ENCODE measurements at places on chromosomes 2 and 18.
A peak's percentile ranks its signal among the peaks of the same experiment; 100 is the strongest.

- DNase-seq: no peak
These were observed 8.6 kb upstream of the FAHD2A start for GRCh38 chr2:95393901-95394300.

DNA sequence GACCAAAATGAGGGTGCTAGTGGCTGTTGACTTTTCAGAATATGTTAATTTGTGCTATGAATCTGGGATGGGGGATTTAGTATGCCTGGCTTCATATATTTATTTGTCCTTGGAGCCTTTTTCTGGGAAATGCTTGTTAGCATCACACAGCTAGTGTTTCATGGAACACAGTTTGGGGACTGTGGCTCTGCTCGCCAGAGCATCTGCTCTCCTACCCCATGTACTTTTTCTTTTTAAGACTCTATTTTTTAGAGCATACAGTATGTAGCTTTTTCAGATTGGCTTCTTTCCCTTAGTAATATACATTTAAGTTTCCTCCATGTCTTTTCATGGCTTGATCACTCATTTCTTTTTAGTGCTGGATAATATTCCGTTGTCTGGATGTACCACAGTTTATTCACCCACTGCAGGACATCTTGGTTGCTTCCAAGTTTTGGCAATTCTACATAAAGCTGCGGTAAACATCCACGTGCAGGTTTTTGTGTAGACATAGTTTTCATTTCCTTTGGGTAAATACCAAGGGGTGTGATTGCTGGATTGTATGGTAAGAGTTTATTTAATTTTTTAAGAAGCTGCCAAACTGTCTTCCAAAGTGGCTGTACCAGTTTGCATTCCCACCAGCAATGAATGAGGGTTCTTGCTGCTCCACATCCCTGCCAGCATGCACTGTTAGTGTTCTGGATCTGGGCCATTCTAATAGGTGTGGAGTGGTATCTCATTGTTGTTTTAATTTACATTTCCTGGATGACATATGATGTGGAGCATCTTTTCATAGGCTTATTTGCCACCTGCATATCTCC is 44.1 kb downstream of the EFR3B start:
- DNase-seq: no peak

GRCh38 chr2:143525402-143525860 is 396.2 kb downstream of the ARHGAP15 start:
- no peak for DNase-seq

GRCh38 chr18:22260208-22260820 is 90.9 kb downstream of the GATA6 start:
- peak; percentile 43 for DNase-seq

- DNase-seq: no peak
These were observed 1.0 kb downstream of the SPP2 start for GRCh38 chr2:234051374-234052070.

- DNase-seq: no peak
These were observed 6.7 kb upstream of the TNP1 start for GRCh38 chr2:216866515-216867095.

DNA sequence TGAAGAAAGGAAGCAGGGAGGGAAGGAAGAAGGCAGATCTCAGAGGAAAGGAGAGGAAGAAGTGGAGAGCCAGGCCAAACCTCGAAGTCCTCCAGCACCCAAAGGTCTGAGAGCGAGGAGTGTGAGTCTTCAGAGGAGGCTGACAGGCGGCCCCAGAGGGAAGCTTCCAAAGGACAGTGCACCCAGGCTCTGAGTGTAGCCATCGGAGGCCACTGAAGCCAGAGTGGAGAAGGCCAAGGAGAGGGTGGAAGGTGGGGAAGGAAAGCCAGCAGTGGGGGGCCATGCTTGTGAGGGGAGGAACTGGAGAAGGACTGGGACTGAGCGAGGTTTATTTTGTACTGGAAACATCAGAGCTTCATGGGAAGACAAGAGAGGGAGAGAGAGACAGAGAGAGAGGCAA is 6.0 kb downstream of the ATP6V1B1 start:
- no peak for DNase-seq

GRCh38 chr18:10332452-10332851 is 122.0 kb upstream of the APCDD1 start:
- DNase-seq: no peak

GRCh38 chr2:108446703-108447102 is 2.3 kb upstream of the GCC2 start:
- DNase-seq: no peak

DNA sequence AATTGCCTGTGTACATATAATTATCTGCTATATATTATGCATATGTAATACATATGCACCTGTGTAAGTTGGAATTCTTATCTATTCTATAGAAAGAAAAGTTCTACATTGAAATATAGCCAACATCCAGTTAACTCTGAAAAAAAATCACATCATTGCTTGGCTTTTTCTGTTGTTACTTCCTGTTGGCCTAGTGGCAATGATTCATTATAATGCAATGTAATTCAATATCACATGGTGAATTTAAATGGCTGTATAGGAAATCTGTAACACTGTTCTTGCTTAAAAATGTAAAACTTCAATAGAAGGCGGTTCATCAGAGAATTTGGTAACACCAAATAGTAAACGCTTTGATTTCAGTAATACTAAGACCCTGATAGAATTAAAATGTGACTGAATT is 44.5 kb upstream of the MAP4K3 start:
- DNase-seq: no peak

GRCh38 chr18:54742659-54743604 is 85.3 kb upstream of the RAB27B start:
- no peak for DNase-seq

GRCh38 chr2:114089636-114090319 is 199.9 kb downstream of the ACTR3 start:
- no peak for DNase-seq

- no peak for DNase-seq
These were observed 45.5 kb upstream of the TNFRSF11A start for GRCh38 chr18:62279561-62279960.

- DNase-seq: no peak
These were observed 70.2 kb downstream of the HRH4 start for GRCh38 chr18:24530630-24531111.

DNA sequence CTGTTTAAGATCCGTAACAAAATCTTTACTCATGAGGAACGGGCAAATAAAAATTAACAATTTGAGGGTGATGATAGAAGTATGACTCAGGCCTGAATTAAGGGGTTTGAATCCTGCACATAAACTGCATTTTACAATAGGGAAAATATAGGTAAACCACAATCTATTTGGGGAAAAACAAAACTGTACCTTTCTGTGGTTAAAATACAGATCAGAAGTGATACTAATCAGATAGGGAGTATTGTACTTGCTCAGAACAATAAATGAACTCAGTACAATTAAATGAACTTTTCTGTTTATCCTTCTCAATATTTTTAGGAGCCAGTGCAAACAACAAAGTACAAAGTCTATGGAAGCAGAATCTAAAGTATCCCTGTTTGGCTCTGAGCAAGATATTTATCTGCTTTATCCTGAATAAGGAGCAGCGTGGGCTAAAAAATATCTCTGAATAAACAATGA is 287.3 kb downstream of the ZNF385B start:
- no peak for DNase-seq

GRCh38 chr2:239951825-239952224 is 73.3 kb downstream of the NDUFA10 start:
- no peak for DNase-seq

- no peak for DNase-seq
These were observed 119.2 kb downstream of the KCNF1 start for GRCh38 chr2:11030909-11031308.

- DNase-seq: no peak
These were observed 57.5 kb downstream of the TANK start for GRCh38 chr2:161217597-161218185.

DNA sequence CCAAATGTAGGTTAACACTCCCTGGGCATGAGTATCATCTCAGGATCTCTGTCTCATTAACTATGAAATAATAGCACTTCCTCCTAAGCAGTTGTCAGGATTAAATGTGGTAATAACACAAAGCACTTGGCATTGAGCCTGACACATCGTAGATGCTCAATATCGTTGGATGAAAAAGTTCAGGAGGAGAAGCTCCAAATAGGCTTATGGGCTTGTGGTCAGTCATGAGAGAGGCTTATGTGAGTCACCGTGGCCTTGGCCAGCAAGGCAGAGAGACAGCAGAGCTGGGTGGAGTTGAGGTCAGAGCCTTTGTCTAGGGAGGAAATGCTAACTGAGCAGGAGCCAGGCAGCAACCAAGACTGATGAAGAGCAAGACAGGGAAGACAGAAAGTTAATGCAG is 68.3 kb upstream of the PPM1B start:
- no peak for DNase-seq

DNA sequence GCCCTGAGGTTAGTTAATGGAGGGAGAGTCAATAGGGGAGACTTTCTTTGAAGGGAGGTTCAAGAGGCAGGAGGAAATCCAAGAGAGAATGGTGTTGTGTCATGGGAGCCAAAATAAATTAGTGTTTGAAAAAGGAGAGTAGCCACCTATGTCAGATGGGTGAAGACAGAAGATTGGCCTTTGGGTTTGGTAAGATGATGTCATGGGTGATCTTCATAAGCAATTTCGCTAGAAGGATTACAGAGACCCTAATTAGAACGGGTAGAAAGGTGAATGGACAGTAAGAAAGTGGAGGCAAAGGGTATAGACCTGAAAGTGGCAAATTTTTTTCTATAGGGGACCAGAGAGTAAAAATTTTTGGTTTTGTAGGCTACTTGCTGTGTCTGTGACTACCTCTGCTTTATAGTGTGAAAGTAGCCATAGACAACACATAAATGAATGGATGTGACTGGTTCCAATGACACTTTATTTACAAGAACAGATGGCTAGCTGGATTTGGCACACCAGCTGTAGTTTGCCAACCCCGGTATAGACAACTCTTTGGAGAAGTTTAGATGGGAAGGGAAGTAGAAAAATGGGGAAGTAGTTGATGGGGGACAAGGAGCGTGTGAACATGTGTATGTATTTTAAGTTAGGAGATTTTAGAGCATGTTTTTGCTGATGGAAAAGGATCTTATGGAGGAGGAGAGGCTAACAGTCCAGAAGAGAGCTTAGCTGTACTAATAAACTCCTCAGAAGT is 9.3 kb downstream of the STAMBP start:
- DNase-seq: no peak

DNA sequence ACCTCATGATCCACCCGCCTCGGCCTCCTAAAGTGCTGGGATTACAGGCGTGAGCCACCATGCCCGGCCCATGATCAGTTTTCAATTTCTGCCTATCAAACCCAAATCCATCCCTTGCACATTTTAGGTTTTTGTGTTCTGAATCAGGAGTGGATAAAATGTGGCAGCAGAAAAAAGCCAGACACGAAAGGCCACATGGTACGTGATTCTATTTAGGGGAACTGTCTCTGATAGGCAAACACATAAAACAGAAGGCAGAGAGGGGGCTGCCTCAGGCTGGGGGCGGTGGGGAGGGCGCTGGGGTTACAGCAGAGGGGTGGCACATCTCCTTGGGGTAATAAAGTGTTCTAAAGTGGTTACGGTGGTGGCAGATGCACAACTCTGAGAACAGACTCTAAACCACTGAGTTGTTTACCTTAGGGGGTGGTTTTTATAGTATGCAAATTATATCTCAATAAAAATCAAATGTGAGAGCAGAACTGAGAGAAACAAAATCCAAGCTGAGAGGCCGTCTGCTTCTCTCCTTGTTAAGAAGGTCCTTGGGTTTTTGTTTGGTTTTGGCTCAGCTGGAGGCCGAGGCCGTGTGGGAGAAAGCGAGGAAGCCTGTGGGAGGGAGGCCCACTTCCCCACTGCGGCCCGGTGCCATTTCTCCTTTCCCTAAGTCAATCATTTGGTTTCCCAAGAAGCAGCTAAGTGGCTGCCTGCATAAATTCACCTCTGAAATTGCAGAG is 78.0 kb downstream of the SOWAHC start:
- DNase-seq: no peak

- no peak for DNase-seq
These were observed 373.4 kb downstream of the TNS1 start for GRCh38 chr2:217629347-217629746.

DNA sequence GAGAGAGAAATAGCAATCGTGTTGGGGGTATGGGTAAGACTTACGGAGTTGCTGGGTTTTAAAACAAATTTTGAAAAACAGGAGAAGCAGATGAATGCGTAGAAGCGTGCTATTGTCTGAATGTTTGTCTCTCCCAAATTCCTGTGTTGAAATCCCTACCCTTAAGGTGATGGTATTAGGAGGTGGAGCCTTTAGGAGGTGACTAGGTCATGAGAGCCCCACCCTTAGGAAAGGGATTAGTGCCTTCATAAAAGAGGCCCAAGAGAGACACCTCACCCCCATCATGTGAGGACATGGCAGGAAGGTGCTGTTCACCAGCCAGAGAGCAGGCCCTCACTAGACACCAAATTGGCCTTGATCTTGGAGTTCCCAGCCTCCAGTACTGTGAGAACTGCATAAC is 40.7 kb upstream of the FZD7 start:
- no peak for DNase-seq

DNA sequence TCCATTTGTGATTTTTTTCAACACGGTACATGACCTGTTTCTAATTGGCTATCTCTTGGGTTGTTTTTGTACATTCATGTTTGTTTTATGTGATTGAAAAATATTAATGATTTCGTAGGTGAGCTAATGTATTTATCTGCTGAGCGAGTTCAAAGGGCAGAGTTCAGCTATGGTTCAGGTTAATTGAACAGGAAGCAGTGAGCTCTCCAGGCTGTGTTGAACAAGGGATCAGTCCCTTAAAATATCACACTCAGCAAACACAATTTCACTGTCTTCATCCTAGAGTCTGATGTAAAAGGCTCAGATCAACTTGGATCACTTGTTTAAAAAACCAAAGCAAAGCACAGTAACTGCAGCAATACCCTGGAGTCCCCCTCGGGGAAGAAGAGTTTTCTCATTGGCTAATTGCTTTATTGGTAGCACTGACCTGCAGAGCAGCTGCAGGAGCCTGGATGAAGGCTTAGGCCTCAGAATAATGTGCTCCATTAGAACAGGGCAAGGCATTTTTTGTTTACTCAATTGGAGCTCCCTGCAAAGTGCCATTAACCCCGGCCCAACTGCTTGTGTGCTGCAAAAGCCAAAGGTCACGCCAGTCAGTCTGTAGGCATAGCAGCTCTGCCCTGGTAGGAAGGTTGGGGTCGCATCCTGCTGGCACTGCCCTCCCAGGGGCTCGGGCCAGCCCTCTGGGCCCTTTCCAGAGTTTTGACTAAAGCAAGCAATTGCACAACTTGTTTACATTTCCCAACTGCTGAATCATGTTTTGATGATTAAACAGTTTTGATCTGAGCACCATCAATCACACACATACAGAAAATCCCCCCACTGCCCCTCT is 10.5 kb downstream of the ONECUT2 start:
- DNase-seq: no peak

GRCh38 chr2:11669454-11670291 is at the start of gene NTSR2:
Gene NTSR2, minus strand, starts transcription at chr2:11670195. Its CDS starts 66 bp downstream, at chr2:11670129.
- DNase-seq: peak; percentile 10

All from CD4-positive, alpha-beta T cell treated with Interleukin-10 for 1 hour (primary cell).